ENCODE measurements at places on chromosomes 11 and 22.

DNA sequence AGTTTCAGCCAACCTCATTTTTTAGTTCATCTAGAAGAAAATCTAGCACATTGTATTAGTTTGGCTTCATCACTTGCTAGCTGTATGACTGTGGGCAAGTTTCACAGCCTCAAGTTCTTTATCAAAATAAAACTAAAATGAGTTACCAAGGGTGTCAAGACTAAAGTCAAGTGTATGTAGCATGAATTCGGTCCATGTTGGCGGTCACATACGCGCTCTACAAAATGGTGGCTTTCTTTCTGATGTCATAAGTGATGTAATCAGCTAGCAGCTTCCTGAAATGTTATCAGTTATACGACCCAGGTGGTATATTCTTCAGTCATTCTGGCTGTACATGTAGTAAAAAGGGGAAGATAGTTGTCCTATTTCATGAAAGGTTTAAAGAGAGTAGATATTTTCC is 50.5 kb downstream of the POLD3 start:
- no peak for DNase-seq

DNA sequence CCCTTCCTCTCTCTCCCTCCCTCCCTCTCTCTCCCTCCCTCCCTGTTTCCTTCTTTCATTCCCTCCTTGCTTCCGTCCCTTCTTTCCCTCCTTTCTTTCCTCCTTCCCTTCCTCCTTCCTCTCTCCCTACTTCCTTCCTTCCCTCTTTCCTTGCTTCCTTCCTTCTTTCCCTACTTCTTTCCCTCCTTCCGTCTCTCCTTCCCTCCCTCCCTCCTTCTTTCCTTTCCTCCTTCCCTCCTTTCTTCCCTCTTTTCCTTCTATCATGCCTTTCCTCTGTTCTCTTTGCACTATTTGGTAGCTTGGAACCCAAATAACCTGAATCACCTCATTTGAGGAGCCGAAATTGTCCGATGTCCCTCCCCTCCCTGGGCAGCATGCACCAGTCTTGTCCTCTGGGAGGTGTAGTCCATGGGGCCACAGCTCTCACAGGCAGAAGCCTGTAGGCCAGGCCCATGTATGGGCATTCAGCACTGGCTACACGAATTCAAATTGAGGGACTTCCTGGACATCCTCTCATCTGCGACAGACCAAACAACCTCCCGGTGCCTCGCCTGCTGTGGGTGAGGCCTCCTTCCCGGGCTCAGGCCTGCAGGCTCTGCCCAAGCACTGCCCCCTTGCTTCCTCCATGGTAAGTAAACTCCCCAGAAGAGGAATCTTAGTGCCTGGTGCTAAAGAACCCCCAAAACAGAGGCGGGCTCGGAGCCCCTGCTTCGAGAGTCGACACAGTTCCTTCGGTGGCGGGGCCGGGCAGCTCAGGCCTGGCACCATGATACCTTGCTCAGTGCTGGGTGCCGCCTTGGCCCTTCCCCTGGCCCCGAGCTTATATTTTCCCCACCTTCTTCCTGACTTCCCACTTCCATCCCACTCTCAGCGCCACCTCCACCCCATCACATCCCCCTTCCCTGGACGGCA is 454.1 kb upstream of the CADM1 start:
- no peak for DNase-seq

DNA sequence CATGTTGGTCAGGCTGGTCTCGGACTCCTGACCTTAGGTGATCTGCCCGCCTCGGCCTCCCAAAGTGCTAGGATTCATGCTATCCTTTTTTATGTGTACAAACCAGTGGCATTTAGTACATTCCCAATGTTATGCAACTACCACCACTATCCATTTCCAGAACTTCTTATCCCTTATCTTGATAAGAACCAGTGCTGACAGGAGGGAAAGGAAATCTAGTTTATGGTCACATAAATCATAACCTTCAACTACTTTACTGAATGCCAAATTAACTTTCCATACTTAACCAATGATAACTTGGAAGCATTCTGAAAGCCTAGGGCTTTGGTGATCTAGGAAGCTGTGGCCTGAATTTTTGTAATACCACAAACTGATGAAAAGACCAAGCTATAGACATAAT is 170.4 kb downstream of the SWAP70 start:
- DNase-seq = no peak

DNA sequence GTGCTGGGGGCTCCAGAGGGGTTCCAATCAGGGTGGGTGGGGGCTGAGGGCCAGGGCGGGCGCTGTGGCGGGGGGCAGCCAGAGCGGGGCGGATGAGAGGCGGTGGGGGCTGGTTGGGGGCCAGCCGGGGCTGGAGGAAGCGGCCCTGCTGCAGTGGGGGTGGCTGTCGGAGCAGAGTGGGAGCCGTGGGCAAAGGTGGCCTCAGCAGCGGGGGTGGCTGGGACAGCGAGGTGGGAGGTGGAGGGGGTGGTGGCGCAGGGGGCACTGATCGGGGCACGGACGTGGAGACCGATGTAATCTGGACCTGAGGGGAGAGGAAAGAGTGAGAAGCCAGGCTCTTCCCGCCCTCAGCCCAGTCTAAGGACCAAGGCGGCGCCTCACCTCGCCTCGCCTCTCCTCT is 5.1 kb downstream of the RCOR2 start:
- no peak for DNase-seq

GRCh38 chr11:69700278-69701140 is 3.3 kb downstream of the FGF19 start:
- peak; percentile 55 for DNase-seq

DNA sequence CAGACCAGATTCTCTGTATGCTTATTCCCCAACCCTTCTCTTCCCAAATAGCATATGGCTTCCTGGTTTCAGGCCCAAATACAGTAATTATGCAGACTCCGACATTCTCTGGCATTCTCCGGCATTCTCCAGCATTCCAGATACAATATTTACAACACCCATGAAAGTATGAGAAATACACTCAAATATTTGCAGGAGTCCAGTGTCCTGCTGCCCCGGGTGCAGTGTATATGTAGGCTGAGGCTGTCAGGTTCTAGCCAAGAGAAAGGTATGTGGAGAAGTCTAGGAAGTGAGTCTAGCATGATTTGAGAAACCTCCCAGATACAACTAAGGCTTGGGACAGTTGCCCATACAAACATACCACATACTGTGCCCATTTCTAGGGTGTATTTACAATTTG is 160.7 kb downstream of the SOX6 start:
- DNase-seq = peak; percentile 11

- no peak for DNase-seq
Measured at GRCh38 chr11:7088921-7089320, at the start of gene RBMXL2. TSS of gene RBMXL2 (plus strand) at chr11:7088998. CDS start at chr11:7089121, 123 bp downstream.

DNA sequence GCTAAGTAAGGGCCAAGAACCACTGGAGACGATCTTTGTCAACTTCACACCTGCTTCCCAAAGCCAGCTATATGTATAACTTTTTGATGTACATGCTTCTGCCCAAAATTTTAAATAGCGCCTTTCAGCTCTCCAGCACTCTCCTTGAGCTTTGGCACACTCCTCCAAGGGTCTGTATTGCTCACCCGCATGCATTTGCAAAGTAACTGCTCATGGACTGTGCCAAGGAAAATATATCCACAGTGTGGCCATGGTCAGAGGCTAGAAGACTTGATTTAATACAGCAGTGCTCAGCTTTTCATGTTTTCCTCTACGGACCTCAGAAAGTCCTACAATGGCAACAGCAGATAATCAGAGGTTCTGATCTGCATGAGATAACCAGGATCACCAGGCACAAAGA is 550.1 kb downstream of the SOX6 start:
- DNase-seq = no peak

DNA sequence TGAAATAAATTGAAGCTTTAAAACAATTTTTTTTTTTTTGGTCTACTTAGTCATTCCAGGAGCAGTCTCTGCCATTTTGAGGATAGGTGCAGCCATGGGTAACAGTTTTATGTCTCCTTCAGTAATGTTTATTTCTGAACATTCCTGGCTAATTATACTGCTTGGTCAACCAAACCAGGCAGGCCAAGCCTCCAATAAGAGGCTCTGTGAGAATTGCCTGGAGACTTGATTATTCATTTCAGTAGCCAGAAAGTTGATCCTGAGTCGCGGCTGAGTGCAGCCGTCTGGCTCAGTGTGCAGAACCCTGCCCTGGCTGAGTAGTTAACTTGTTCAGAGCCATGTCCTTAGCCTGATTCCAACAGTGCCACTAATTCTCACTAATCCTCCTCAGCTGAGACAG is 364.0 kb upstream of the FAT3 start:
- no peak for DNase-seq

Data from iris pigment epithelial cell (primary cell).